HTR-8/SVneo (cell line): ENCODE measurements at places on chromosomes 3 and 15.

DNA sequence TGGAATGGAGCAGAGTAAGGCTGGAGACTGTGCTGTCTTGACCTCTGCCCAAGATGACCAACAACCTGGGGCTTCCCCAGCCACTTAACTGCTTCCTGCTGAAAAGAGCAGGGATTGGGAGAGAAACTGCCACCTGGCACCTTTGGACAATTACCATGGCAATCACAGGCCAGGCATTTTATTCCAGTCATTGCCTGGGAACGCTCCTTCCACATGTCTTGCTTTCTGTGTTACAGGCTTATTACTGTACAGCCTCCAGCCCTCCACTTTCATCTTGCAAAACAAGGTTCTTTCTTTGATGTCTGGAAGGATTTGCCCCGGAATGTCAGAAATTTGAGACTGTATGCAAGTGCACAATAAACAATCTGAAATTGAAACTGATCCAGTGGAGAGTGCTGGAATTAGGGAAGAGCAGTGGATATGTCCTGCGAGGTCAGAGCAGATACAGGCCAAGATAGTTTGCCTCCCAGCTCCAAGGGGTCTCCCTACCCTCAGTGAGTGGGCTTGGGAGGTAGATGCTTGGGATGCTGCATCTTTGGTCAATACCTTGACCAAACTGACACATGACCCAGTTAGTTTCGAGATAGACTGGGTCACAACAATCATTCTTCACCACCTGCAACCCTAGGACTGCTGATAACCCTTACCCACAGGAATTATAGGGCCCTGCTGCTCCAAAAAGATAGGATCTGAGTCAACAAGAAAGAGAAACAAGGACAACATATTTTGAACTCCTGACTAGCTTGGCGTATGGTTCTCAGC, 2.7 kb downstream of the PPP1R14D start:
- no peak for DNase-seq

GRCh38 chr3:153889905-153890334, 231.3 kb upstream of the ARHGEF26 start:
- DNase-seq, result no peak

DNA sequence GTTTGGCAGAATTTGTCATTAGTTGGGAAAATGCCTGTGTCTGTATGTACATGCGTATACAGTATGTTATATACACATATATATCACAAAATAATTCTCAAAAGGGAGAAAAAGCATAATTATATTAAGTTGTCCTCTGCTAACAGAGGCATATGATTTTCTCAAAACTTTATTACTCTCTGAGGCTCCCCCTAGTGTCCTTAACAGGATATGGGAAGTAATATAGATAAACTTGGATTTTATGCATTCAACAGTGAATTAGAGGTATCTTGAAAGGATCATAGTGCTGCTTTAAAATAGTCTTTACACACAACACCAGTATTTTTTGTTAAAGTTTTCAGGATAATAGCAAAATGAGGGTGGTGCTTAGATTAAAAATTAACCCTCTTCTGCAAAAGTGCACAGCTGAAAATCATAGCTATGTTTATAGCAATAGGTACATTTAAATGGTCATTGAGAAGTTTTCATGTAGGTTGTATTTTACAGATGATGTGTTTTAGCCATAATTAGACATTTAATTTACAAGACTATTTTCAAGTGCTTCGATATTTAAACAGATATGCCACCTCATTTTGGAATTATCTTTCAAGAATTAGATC, 454.0 kb upstream of the ROBO2 start:
- peak; percentile 7 for DNase-seq

- DNase-seq, result no peak
Measured at GRCh38 chr3:50179710-50180109, 11.7 kb upstream of the GNAT1 start.

- DNase-seq, result no peak
Measured at GRCh38 chr3:195020921-195021320, 250.0 kb downstream of the XXYLT1 start.

DNA sequence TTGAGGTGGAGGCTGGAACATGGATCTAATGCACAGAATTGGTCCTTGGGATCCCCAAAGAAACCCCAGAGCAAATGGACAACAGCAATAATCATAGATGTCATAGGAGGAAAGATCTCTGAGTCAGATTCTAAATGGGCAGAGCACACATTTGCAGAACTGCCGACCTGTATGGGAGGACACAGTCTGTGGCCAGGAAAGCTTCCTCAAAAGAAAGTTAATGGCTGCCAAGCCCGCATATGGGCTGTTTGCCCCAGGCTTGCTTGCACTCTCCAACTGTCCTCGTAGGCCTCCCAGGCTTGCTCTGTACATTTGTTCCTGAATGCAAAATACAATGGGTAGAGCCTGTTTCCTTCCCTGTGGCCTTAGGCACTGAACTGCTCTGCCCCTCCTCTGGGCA, 102.0 kb upstream of the PLXNA1 start:
- DNase-seq, result no peak

DNA sequence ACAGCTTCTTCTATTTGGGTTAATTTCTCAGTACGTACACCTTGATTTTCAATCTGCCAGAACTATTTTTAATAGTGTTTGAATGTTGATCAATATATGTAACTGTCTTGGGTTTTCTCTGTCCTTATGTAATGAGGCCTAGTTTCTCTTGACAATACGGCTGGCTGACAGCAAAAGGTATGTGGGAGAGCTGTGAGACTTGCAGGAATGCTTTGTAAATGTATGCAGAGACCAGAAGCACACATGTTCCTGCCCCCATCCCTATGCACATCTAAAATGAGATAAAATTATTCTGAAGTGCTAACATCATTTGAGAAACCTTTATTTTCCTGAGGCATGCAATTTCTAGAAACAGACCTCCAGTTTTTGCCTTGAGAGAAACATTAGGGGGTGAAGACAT, 593.8 kb upstream of the GBE1 start:
- no peak for DNase-seq

- DNase-seq, result no peak
Measured at GRCh38 chr3:22231061-22231460, 480.1 kb upstream of the ZNF385D start.

GRCh38 chr3:45551214-45552010, 43.1 kb upstream of the LIMD1 start:
- peak; percentile 88 for DNase-seq

GRCh38 chr3:12014613-12015012, 10.4 kb downstream of the SYN2 start:
- DNase-seq, result no peak

- no peak for DNase-seq
Measured at GRCh38 chr3:43892061-43892460, 201.3 kb downstream of the ABHD5 start.

DNA sequence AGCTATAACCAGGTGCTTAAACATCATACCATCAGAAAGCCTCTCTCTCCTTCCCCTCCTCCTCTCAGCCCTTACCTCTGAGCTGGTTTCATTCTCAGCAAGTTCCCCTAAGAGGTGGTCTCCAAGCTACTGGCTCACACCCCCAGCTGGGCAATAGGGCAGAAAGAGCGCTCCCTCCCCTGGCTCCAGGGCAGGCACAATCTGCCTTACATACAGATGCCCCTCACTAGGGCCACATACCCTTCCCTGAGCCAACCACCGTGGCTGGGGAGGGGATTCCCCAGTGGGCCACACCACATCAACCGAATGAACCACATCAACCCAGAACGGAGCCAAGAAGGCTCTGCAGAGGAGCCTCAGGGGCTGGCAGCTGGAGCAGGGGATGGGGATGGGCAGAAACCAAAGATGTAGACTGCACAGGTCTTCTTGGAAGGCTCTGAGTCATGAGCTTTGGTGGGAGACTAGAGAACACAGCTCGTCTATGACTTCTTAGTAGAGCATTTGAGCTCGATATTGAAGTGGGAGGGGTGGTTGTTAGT, 4.6 kb upstream of the FBLN2 start:
- DNase-seq, result peak; percentile 51

- DNase-seq, result no peak
Measured at GRCh38 chr3:125211523-125212090, 941 bp downstream of the SLC12A8 start.

GRCh38 chr15:88782465-88782864, 20.8 kb upstream of the ACAN start:
- DNase-seq, result no peak

DNA sequence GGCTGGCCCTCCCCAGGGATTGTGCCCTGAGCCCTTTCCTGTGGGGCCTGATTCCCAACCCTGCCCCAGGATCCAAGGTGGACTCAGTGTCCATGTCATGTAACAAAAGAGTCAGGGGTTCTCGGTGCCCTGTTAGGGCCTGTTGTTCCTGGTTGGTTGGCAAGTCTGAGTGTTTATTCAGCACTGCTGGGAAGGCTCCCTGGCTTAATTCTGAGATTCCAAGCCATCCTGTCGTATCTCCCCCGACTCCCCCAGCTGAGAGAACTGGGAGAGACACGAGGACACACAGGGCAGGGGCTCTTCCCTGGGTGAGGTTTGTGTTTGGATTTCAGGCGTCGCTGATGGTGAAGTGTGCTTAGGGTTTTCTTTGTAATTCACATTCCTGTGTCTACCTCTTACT, 78.3 kb downstream of the EEFSEC start:
- DNase-seq, result no peak

DNA sequence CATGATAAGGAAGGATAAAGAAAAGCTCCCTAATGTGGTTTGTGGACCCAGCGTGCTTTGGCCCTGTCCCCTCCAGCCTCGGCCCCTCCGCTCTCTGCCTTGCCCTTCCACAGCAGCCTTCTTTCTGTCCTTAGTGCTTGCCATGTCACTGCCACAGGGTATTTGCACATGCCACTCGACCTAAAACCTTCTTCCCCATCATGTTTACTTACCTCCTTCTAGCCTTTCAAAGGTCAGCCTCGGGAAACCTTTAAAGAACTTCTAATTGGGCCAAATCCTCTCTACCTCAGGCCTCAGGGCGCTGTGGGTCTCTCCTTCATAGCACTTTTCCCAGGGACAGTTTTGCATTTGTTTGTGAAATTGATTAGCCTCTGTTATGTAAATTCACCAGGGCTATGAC, 73.0 kb downstream of the SCN11A start:
- DNase-seq, result no peak

GRCh38 chr3:158166223-158166622, 56.3 kb downstream of the RSRC1 start:
- DNase-seq, result no peak

DNA sequence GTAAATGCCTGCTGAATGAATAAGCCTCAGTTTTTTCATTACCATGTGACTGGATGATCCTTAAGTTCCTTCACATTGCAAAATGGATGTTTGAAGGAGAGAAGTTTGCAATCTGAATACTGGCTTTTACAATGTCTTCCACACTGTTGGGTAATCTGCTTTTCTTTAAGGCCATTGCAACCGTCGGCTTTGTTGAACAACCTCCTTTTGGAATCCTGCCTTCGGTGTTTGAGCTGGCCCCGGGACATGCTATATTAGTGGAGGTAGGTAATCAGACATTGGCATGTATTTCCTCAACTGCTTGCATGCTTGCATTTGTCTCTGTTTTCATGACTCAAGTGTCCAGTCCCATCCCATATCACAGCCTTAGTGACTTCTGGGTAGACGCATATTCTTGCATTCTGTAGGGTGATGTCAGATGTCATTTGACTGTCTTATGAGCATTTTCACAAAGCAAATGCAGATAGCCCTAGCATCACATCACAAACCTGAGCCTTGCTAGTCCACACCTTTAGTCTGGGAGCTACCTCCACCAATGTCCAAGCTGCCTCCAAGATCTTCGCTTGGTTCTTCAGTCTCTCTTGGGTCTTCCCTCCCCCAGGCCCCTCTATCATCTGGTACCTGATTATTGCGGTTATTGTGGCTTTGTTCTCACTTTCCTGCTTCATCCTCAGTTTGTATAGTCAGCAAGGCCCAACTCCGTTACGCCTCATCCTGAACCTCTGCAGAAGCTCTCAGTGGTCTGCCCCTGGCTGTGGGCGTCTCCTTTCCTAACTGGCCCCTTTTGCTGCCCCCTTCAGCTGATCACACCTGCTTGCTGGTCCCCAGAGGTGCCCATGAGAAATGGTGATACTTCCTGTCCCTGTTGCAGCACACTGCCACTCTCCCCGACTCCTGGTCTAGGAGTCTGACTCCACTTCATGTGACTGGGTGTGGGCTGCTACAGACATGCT, 48.5 kb downstream of the ACAA1 start:
- no peak for DNase-seq

DNA sequence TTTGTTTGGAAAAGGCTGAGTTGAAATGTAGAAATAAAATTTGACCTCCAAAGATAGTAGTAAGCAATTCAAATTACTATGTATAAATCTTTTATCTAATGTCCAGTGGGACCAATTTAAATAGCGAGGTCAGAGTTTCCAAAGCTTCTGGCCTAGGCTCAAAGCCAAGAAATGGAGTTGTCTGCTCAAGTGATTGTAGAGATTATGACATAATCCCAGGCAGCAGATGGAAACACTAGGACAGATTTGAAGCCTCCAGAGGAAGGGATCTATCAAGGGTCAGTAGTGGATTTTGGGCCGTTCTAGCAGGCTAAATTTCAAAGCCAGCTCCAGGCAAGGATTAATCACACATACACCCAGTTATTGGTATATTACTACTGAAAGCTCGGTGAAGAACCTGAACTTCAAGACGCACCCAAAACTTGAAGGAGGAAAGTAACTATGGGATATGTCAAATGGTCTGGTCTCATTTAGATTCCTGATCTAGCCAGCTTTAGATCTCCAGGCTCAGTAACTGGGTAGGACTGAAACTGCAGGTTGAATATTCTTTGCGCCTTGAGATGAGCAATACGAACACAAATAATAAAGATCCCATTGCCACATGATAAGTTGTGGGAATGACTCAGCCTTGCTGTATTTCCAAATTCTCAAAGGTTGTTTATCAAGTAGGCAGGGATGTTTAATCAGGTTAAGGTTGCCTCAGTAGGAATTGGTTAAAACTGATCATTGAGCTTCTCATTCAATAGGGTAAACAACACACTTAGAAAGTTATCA, 30.9 kb upstream of the ARRDC4 start:
- no peak for DNase-seq

DNA sequence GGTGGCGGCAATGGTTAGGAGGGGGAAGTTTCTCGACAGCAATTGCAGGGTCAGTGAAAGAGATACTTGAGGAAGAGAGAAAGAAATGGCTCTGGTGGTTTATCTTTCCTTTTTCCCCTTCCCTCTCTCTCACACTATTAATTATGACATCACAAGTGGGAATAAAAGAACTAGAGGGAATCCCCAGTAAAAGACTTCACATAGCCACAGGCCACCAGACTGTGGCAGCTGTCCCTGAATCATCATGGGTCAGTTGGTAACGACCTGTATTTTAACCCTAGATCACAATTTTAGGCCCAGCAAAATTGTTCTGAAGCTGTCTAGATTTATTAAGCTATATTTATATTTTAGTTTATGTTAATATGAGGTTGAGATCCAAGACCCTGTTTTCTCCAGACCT, 40.3 kb downstream of the MBNL1 start:
- DNase-seq, result no peak
